ENCODE measurements at places on chromosomes 4 and X.

- DNase-seq: no peak
Observed at GRCh38 chr4:40736910-40737309, 12.8 kb upstream of the NSUN7 start.

DNA sequence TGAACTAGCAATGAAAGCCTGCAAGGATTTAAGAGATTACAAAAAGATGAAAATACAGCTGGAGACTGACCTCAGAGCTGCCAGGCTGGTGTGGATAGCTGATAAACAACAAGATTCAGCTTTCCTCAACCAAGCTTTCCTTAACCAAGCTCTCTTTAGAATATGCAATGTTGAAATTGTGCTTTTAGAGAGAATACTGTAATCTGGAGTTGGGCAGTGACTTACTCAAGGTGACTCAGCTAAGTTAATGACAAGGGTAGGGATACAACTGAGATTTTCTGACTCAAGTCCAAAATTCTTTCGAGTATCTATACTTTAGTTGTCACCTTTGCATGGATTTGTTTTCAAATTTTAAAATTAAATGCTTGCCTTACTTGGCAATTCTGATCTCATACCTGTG lies 98.0 kb downstream of the AMMECR1 start:
- DNase-seq: no peak

DNA sequence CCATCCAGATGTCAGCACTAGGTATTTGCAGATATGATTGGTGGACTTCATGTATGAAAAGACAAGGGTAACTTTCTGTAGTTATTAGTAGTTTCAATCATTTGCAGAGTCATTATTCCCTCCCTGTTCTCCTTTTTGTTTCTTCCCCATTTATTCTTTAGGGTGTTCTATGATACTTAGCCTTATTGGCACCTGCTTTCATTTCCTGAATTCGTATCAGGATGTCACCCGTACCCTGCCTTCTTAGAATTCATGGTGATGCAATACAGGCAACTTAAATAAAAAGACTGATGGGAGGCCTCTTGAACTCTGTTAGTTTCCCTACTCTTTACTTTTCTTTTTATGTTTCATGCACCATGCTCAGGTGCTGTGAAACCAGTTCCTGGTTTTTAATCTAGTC lies 24.2 kb downstream of the MAGED1 start:
- DNase-seq: no peak

GRCh38 chrX:130623518-130623917 lies 221.7 kb downstream of the RBMX2 start:
- no peak for DNase-seq

DNA sequence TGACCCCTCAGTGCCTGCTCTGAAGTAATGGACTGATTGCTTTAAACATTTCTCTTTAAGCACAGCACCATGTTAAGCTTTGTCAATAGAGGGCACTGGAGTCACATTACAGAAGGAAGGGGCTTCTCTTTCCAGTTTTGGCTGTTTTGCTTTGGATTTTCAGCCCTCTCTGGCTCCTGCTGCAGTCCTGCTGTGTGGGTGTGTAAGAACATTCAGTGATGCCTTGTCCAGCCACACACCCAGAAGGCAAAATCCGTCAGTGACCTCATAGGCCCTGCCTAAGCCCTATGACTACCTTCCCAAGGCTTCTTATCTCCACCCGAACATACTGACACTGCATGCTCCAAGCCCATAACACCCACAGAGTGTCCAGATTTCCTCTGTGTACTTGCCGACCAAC lies 215.3 kb upstream of the CTSO start:
- no peak for DNase-seq

- DNase-seq: no peak
Observed at GRCh38 chr4:88761861-88762523, 64.4 kb upstream of the NAP1L5 start.

Measured in stimulated activated CD4-positive, alpha-beta T cell treated with anti-CD3 and anti-CD28 coated beads, Interleukin-15, amount 100 ng/mL, for 1 hour (primary cell).